Tracheal epithelial cell (primary cell): ENCODE measurements at places on chromosomes 1 and 21. TPM values are rescaled to one million over a fixed set of nuclear protein-coding genes. Genes with fewer than 3 reads are reported as not detected.

The SPATA45 gene
- total RNA-seq = not detected in 2 replicates

The MFAP2 gene
- 6.4 and 22.4 TPM in 2 replicates for total RNA-seq

The KRTAP19-3 gene
- not detected in 2 replicates for total RNA-seq

The OLFML2B gene
- 0.48 TPM in 1 of 2 replicates, not detected in the other for total RNA-seq

The ZBTB17 gene
- 32.4 and 66.3 TPM in 2 replicates for total RNA-seq

The SNRPE gene
- total RNA-seq = 44.3 and 57.4 TPM in 2 replicates

The GJA9 gene
- 0.21 and 0.24 TPM in 2 replicates for total RNA-seq
